Type B pancreatic cell (in vitro differentiated cells): ENCODE measurements at places on chromosomes 2 and 18. TPM values are rescaled to one million over a fixed set of nuclear protein-coding genes. Genes with fewer than 3 reads are reported as not detected.
A peak's percentile ranks its signal among the peaks of the same experiment; 100 is the strongest.

Gene FOXI3
- 1.1 and 2.2 TPM in 2 replicates for total RNA-seq

DNA sequence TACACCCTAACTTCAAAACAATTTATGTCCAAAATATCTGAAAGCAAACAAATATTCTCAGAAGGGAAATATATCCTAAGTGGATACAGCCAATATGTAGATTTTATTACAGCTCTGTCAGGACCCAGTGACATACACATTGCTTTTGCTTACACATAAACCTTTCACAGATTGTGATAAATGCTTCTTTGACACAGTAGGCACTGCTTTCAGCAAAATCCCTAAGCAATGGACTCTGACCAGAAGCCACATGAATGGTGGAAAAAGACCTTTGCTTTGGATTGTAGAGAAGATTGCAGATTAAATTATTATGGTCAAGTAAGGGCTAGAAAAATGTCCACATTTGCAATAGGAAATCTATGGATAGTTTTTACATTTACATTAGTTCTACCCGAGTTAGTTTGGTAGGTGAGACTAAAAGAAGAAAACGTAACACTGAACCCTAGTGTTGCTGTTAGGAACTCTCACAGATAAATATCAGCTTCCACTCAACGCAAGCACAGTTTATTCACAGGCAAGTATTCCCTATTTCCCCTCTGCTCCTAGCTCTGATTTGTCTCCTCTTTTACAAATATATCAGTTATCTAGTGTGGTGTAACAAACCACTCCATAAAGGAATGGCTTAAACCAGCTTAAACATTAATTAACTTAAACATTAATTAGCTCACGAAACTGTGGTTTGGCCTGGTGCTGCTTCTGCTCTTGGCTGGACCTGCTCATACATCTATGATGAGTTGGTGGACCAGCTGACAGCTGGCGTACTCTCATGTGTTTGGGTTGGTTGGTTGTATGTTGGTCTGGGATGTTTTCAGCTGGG is 23.6 kb upstream of the SERPINE2 start:
- H3K27me3 ChIP-seq, result peaks cover 23% of the 10 kb centered on the region
- no peak overlapping the region for H3K27ac ChIP-seq
- H3K4me1 ChIP-seq, result no peaks in the 10 kb centered on the region
- DNase-seq, result no peak
- H3K36me3 ChIP-seq, result no peaks in the 10 kb centered on the region
- H3K4me3 ChIP-seq, result no peak overlapping the region

DNA sequence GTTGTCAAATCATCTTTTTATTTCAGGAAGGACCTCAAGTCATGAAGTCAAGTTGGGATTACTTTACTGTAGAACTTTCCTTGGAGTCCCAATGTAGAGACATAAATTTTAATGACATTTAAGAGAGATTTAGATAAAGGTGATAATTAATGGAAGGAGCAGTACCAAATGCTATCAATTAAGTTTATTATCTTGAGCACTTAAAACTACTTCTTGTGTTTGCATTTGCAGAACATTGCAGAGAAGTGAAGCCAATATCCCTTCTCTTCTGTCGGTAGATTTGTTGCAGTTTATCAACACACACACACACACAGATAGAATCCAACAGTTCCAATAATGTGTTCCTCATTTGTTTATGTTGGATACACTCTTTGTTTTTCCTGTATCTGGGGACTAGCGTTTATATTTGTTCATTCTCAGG is 570.7 kb downstream of the EPHA4 start:
- peaks cover 12% of the 10 kb centered on the region for H3K4me1 ChIP-seq
- no peak for DNase-seq
- H3K27me3 ChIP-seq, result peaks cover 7% of the 10 kb centered on the region
- no peak overlapping the region for H3K4me3 ChIP-seq
- no peak overlapping the region for H3K27ac ChIP-seq

Gene RIT2
- total RNA-seq, result not detected in 2 replicates

Gene CHRND
- 0.60 TPM in 1 of 2 replicates, not detected in the other for total RNA-seq

Gene ALKAL2
- 3.5 and 10.6 TPM in 2 replicates for total RNA-seq

DNA sequence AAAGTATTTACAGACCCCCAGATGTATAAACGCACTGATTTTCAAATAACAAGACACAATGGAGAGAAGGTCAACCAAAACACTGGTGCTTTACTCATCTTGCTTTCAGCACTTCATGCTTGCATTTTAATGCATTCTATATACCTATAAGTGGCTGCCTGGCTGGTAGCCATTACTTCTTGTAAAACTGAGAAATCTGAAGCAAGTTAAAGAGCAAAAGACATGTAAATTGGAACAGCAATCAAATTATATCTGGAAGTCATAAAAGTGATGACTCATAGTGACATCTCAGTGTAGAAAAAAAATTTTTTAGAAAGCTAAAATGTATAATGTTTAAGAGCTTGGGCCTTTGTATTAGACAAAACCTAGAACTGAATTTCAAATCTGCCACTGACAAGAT is 106.2 kb downstream of the CCDC141 start:
- no peak overlapping the region for H3K27ac ChIP-seq
- H3K27me3 ChIP-seq, result no peaks in the 10 kb centered on the region
- H3K4me3 ChIP-seq, result no peak overlapping the region
- no peaks in the 10 kb centered on the region for H3K36me3 ChIP-seq
- H3K4me1 ChIP-seq, result no peaks in the 10 kb centered on the region

Gene CAPN14
- total RNA-seq, result 0.12 and 0.39 TPM in 2 replicates

DNA sequence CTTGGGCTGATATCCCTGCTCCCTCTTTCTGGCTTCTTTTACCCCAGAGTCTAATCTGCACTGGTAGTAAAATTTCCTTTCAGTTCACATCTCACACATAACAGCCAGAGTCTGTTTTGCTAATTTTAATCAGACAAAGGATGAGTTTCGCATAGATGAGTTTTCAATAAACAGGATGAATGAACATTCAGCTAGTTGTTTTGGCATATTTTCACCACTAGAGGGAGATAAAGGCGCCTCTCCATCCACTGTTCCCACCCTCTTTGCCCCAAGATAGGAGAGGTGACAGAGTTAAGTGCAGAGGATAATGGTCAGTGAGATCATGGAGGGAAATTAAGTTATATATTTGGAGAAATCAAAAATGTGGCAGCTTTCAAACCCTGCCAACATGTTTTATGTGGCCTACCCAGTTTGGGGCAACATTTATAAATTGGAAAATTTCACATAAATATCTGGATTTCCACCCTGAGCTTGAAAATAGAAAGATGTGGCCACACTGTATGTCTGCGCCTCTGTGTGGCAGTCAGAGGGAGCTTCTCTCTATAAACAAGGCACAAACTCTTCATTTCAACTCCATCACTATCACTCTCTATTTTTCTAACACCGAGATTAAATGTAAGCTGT is 48.5 kb upstream of the DTNA start:
- H3K4me1 ChIP-seq, result peaks cover 9% of the 10 kb centered on the region
- DNase-seq, result no peak
- H3K27ac ChIP-seq, result no peak overlapping the region
- H3K36me3 ChIP-seq, result no peaks in the 10 kb centered on the region

Gene RFTN2
- total RNA-seq, result 0.07 and 14.9 TPM in 2 replicates

Gene REG3A
- total RNA-seq, result 0.95 and 4.0 TPM in 2 replicates

DNA sequence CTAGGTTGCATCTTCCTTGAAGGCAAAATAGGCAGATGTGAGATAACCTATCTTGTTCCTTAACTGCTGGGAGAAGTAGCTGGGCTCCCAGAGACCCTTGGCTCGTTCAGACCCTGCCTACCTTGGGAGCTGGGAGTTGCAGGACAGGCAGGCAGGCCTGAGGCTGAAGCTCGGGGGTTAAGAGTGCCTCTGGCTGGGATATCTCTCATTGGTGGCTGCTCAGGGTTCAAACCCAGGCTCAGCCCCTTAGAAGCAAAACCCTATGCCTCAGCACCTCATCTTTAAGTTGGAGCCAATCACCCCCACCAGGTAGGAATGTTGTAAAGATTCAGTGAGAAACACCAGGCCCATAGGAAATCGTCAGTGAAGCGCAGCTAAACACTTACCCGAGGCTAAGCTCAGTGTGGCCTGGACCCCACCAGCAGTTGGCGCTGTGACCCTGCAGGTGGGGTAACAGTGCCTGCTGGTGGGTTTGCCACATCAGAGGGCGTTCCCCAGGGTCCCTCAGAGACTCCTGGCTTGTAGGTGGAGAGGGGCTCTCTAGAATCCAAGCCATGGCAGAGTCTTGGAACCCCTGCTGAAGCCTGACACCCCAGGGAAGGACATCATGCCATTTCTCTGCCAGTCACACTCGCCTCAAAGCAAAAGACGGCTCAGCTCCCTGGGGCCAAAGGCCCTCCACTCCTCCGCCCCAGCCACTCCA is 54.6 kb upstream of the GPR17 start:
- H3K27ac ChIP-seq, result no peak overlapping the region
- H3K4me1 ChIP-seq, result no peaks in the 10 kb centered on the region
- DNase-seq, result peak; percentile 53

GRCh38 chr2:115161771-115162493 is 719.5 kb downstream of the DPP10 start:
- H3K36me3 ChIP-seq, result no peaks in the 10 kb centered on the region
- H3K27me3 ChIP-seq, result peaks cover 53% of the 10 kb centered on the region
- H3K4me3 ChIP-seq, result peak overlapping the region; percentile 91
- no peak overlapping the region for H3K27ac ChIP-seq

DNA sequence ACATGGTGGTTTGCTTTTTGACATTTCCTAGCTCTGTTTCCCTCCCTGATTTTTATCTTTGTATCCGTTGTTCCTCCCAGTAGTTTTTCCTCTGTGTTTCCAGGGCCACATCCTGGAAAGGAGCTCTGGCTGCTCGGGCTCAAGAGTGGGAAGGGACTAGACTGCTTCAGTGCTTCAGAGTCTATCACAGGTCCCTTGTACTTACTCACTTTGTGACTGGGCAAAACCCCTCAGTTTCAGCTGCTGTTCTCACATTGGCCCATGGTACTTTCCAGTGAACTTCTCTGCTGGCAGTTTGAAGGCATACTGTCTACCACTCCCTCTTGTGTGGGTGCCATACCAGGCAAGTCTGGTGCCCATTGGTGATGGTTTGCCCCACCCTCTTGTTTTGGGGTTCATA is 7.5 kb upstream of the STAMBP start:
- H3K4me1 ChIP-seq, result no peaks in the 10 kb centered on the region
- no peak for DNase-seq
- H3K27ac ChIP-seq, result no peak overlapping the region
- H3K4me3 ChIP-seq, result no peak overlapping the region

Gene CD207
- total RNA-seq, result not detected in 2 replicates

- no peak overlapping the region for H3K4me3 ChIP-seq
- DNase-seq, result no peak
- H3K36me3 ChIP-seq, result no peaks in the 10 kb centered on the region
- H3K27ac ChIP-seq, result no peak overlapping the region
These were observed 10.6 kb upstream of the MC5R start for GRCh38 chr18:13813271-13813849.

Gene PLCL1
- total RNA-seq, result 2.0 and 4.4 TPM in 2 replicates

DNA sequence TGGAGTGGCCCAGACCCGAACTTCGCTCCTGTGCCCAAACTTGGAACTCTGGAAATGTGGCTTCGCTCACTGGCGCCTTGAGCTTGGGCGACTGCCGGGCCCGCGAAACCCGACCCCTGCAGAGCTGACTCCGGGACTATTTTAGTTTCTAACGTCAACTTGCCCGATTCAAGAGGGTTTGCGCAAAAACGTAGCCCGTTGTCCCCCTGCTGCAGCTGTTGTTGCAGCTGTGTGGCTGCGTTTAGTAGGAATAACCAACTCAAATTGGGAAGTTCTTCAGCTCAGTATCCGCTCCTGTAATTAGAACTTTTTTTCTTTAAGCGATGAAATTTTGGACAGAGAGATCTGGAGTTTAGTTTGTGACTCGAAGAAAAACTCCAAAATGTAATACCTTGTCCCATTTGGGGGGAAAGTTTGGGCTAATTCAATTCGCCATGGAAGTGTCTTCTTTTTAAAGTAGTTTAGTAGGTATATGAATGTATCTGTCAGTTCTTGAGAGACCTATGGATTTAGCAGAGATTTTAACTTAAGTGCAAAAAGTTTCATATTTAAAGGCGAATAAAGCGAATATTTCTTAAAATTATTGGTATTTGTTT is 559 bp downstream of the MYL12A start:
- no peak for DNase-seq
- peak overlapping the region; percentile 99 for H3K27ac ChIP-seq
- peak overlapping the region; percentile 91 for H3K4me3 ChIP-seq
- H3K36me3 ChIP-seq, result peaks cover 10% of the 10 kb centered on the region
- H3K27me3 ChIP-seq, result no peaks in the 10 kb centered on the region

Gene DLGAP1
- total RNA-seq, result 2.6 and 3.7 TPM in 2 replicates

Gene SCN3A
- total RNA-seq, result 2.8 and 8.2 TPM in 2 replicates

- no peak for DNase-seq
- H3K36me3 ChIP-seq, result no peaks in the 10 kb centered on the region
- no peaks in the 10 kb centered on the region for H3K4me1 ChIP-seq
- no peaks in the 10 kb centered on the region for H3K27me3 ChIP-seq
- no peak overlapping the region for H3K4me3 ChIP-seq
These were observed 28.0 kb downstream of the ANKRD29 start for GRCh38 chr18:23634692-23635091.

Gene ANKRD30BL
- not detected in 2 replicates for total RNA-seq

DNA sequence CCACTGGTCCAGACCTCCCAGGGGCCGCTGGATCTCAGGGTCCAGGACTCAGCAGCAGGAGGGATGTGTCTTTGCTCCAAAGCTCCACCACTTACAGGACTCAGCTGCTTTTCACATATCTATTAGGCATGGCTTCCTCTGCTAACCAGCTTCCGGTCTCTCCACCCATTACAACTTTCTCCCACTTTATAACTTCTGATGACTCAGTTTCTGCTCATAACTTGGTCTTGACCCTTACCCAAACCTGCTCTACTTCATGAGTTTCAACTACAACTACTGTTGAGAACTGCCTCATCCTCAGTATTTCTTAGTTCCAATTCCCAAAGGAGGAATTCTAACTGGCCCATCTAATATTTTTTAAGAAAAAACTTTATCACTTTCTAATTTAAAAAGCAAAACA is 17.2 kb downstream of the SULT1C2 start:
- no peaks in the 10 kb centered on the region for H3K36me3 ChIP-seq
- no peaks in the 10 kb centered on the region for H3K27me3 ChIP-seq
- H3K4me1 ChIP-seq, result no peaks in the 10 kb centered on the region
- H3K27ac ChIP-seq, result no peak overlapping the region
- DNase-seq, result no peak

DNA sequence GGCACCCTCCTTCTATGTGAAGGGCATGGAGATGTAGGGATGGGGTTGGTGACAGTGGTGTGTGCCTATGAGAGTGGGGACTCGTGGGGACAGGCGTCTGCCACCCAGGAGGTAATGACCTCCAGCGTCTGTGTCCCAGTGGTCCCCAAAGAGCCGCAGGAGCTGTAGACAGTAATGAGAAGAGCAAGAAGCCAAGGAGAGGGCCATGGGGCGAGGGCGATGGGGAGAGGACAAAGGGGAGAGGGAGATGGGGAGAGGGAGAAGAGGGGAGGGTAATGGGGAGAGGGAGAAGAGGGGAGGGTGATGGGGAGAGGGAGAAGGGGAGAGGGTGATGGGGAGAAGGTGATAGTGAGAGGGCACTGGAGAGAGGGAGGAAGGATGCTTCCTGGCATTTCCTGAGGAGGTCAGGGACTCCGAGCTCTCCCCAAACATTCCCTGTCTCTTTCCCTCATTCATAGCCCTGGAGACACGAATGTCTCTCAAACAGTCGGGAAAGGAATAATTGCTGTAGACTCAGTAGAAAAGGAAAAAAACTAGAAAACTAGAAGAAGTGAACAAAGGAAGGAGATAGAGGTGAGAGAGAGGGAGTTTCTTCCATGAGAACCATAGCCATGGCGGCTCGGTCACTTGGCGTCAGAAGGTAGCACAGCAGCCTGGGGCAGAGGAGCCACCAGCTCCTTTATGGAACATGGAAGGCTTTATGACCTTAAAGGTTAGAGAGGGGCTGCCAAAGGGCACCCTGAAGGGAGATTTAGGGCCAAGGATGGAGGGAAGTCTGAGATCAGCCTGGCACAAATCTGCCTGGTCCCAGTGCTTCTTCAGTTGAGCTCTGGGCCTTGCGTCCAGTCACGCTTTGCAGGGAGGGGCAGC is 39.5 kb downstream of the PSD4 start:
- H3K4me1 ChIP-seq, result peaks cover 56% of the 10 kb centered on the region
- peak overlapping the region; percentile 1 for H3K4me3 ChIP-seq
- DNase-seq, result no peak
- H3K36me3 ChIP-seq, result no peaks in the 10 kb centered on the region
- H3K27ac ChIP-seq, result no peak overlapping the region
